NCI-H1417 treated with DMSO at 0.1 percent for 48 hours (cell line): ENCODE measurements at places on chromosomes 5 and 9.

DNA sequence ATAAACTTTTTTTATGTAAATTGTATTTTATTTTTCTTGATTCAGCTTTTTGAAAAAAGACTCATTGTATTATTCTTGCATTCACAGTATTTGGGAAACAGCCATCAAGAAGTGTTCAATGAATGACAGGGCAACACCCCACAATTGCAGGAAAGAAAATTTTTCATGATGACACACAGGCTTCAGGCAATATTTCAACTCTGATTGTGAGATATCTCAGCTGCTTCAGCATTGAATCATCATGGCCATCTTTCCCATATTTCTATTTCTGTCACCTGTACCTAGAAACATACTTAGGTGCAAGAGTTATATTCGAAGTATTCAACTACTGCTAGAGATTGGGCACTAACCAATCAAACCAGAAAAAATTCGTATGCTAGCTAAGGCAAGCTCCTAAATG, 446.0 kb downstream of the ISL1 start:
- DNase-seq = no peak

- DNase-seq = no peak
Measured at GRCh38 chr5:43274435-43275114, 38.6 kb downstream of the HMGCS1 start.

GRCh38 chr5:166341740-166342337, 1949.6 kb upstream of the WWC1 start:
- no peak for DNase-seq

GRCh38 chr9:134439368-134439784, 113.1 kb downstream of the RXRA start:
- DNase-seq = no peak

DNA sequence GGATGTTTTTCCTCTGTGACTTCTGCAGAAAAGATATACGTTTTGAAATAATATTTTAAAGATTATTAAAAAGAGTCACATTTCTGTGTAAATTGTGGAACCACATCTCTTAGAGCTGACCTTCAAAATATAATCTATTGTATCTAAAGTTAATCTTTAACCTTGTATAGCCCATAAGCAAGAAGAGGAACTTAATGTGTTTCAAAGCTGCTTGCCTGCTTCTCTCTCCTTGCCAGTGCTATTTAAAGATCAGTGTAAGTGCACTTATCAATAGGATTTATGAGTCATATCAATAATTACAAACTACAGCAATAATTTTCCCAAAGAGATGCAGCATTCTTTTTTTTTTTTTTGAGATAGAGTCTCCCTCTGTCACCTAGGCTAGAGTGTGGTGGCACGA, 29.4 kb upstream of the GDA start:
- DNase-seq = no peak

DNA sequence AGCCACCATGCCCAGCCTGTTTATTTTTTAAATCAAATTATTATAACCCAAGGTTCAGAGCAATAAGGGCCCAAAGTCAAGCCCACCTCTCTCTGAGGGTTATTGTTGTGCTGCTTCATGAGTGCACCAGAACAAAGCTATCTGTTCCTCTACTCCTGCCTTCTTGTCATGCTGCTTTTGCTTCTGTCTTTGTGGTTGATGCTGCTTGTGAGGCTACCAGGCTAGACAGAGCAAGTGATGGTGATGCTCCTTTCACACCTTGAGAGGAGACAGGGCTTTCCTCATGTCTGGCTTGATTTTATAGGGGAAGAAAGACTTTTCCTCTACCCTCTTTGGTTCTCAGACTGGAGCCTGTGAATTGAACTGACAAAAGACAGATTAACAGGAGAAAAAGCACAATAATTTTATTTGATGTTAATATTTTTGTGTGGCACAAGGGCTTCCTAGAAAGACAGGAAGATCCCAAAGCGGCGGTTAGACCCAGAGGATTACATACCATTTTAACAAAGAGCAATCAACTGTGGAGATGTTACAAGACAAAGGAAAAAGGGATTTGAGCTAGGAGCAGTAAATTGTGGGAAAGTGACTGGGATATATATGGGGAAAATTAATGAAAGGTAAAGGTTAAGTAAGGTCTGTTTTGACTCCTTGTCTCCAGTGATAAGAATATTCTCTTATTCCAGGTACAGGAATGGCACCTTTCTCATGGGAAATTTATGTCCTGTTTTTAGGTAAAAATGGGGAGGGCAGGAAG, 4.4 kb upstream of the CD180 start:
- no peak for DNase-seq

GRCh38 chr9:22054076-22054475, 45.0 kb upstream of the CDKN2B start:
- DNase-seq = no peak

DNA sequence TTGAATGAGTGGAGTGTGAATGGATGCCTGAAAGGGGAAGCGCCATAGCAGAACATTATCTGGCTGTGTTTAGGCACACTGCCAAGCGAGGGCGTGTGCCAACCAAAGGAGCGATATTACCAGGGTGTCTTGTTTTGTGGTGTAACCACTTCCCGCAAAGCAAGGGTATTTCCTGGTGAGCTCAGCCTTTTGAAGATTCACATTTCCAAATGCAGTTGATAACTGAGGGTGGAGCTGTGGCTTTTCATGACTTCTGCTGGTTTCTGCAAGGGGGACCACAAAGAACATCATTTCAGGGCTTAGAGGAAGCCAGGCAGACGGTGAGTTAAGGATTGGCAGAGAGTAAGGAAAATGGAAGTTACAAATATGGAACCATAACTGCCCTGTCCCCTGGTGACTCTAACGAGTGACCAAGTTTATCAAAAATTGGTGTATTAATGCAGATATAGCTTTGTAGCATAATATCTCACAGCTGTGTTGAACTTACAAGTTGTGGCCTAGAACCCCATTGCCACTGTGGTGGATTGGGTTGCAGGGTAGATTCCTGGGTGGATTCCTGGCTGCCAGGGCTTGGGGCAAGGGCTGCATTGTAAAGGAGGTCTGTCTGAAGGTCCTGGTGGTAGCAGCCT, 71.4 kb downstream of the RALGPS1 start:
- DNase-seq = no peak

GRCh38 chr5:158992037-158992740, 107.5 kb downstream of the EBF1 start:
- DNase-seq = no peak

- DNase-seq = no peak
Measured at GRCh38 chr5:16693879-16694278, 77.1 kb upstream of the RETREG1 start.

GRCh38 chr9:88682431-88682831, 147.5 kb downstream of the NXNL2 start:
- no peak for DNase-seq

DNA sequence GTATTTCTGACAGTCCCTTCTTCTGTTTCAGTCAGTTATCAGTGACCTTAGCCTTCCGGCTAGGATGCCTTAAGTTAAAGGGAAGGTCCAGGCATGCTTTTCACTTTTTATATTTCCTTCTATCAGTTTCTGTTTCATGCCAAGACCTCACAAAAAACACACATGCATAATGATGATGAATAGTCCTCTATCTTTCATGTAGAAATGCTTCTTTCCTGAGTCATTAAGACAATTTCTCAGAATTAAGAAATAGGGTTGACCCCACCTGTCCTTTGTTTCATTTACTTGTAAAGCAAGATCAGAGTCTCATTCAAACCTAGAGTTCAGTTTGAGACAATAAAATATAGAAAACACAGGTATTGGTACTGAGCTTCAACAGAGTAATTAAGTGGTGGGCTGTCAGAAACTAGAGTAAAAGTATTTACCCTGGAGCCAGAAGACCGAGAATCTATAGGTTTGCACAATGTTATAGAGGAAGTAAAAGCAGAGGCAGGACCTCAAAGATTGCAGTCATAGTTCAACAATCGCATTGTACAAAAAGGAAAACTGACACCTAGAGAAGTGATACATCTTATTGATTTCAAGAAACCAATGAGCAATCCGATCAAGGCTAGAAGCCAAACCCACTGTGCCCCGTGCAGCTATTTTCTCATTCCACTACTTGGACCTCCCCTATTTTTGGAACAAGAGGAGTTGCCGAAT, 118.7 kb upstream of the PUM3 start:
- DNase-seq = no peak

DNA sequence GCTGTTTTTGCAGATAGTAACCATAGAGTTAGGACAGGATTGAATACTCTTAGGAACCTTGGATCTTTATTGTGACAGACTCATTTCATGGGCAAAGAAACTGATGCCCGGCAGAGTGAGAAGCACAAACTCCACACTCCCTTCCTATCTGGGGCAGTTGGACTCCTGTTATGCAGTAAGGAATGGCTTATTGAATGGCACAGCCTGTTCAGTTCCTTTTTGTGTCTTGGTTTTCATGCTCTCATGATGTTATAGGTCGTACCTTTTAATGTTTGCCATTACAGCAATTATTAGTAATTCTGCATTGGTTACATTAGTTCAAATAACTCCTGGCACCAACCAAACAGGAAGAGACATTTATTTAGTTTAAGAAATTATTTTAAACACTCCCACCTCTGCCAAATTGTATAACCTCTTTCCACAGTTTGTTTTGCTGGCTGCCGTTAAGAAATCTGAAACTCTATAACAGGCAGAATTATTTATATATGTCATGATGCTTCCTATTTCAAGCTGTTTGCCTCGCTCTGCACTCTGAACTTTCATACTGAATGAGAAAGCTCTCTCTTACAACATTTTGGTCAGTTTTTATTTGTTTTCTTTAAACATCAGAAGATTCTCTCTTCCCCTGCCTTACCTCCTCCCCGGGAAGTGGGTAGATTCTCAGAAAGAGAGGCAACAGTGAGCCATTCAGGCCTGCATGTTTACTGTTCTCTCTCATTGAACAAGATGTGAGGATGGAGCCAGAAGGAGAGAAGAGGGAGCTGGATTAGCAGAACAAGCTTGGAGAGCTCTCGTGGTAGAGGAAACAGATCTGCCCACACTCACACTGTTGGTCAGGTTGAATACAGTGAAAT, 144.4 kb downstream of the ARHGEF28 start:
- DNase-seq = no peak

GRCh38 chr9:119861842-119862241, 492.6 kb upstream of the BRINP1 start:
- no peak for DNase-seq

GRCh38 chr5:13831351-13831750, 113.1 kb downstream of the DNAH5 start:
- no peak for DNase-seq

GRCh38 chr9:111429175-111429574, 55.0 kb downstream of the ECPAS start:
- no peak for DNase-seq

GRCh38 chr5:163562071-163562470, 56.7 kb downstream of the MAT2B start:
- no peak for DNase-seq

DNA sequence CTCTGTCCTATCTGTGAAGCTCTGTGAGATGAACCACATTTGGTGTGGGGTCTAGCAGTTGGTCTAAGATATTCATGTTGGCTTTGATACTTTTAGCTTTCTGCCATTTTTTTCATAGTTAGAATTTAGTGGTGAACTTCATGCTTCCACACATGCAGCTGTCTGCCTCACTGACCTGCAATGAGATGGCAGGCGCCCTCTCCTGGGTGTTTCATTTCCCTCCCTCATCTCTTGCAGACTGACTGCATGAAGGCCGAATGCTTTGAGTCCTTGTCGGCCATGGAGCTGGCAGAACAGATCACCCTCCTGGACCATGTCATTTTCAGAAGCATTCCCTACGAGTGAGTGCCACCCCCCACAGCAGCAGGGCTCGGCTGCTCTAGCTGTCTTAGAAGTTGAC, 26.1 kb upstream of the CKMT2 start:
- DNase-seq = no peak

DNA sequence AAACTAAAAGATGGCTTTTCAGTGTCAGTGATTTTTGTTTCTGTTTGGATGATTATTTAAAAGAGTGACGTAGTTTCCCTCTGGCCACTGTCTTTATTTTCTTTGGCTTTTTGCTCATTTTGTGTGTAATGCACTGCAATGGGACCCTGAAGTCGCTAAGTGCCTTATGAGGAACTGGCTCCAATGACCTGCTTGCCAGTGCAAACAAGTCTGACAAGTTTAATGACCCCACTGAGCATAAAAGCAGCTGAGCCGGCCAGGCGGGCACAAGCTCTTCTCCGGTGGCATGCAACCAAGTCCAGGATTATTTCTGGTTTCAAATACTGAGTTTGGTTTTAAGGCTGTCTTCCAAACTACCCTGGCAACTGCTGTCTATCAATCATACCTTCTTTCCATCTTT, 15.6 kb upstream of the GNA14 start:
- DNase-seq = no peak

DNA sequence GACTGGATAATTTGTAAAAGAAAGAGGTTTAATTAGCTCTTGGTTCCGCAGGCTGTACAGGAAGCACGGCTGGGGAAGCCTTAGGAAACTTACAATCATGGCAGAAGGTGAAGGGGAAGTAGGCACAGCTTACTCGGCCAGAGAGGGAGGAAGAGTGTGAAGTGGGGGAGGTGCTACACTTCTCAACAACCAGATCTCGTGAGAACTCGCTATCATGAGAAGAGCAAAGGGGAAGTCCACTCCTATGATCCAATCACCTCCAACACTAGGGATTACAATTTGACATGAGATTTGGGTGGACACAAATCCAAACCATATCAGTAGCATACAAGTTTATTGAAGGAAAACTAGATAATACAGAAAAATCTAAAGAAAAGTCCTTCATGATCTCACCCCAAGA, 39.9 kb downstream of the NEURL1B start:
- DNase-seq = no peak

- DNase-seq = no peak
Measured at GRCh38 chr9:13151489-13151888, 128.0 kb downstream of the MPDZ start.

DNA sequence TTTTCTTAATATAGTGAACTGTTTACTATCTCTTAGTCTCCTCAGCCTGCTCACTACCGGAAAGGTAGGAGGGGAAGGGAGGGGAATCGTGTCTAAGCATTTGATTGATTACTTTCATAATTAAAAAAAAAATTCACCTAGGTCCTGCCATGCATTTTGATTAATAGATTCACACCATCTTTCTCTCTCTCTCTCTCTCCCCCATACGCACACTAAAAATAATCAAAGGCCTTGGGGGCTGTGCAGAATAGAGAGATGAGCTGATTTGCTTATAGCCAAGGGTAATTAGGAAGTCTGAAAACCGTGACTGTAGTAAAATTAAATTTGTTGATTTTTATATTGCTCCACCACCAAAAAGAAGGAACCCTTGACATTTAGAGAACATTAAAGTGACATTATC, 49.6 kb downstream of the CD180 start:
- DNase-seq = no peak

DNA sequence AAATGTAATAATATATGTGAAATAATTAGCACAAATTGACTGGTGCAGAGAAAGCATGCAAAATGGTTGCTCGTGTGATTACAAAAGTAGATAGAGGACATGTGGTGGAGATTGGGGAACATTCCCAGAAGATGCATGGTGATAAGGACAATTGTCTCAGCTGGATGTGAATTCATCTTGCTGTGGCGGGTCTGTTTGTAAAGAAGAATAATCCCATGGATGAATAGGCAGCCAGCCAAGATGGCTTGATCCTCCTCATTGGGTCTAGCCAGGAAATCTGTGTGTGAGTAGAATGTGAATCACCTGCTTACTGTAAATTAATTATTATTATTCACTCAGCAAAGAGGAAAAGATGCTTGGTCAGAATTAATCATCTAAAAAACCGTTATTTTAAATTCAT, 12.6 kb upstream of the DPYSL3 start:
- no peak for DNase-seq

- DNase-seq = no peak
Measured at GRCh38 chr5:151707567-151707966, 20.9 kb upstream of the SPARC start.
